ENCODE measurements at places on chromosomes 5 and 9.
A peak's percentile ranks its signal among the peaks of the same experiment; 100 is the strongest.

DNA sequence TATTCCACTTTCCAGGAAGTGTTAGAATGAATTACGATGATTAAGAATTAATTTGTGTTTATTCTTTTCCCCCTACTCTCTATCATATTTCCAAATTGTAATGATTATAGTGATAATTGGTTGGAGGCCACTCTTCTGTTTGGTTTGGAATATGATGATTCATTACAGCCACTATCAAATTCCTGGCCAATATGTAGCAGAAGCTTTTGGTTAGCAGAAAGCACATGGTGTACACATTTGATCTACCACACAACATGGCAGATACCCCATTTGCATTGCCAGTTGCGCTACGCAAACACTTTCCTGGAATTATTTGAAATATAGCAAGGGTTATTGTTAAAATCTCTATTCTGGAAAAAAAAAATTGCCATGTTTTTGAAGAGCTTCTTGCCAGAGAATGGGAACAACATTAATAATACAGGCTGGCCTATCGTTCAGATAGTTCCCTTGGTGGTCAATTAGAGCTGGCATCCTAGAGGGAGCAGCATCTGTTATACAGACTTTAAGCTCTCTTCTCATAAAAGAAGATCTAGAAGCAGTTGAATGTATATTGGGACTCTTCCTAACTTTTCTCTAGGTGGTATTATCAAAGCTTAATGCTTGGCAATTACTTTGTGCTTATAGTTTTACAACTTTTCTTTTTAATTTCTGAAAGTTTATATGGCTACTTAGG is 455.0 kb upstream of the ACTBL2 start:
- DNase-seq: no peak

GRCh38 chr5:36728697-36729543 is 122.5 kb downstream of the SLC1A3 start:
- peak; percentile 63 for DNase-seq

DNA sequence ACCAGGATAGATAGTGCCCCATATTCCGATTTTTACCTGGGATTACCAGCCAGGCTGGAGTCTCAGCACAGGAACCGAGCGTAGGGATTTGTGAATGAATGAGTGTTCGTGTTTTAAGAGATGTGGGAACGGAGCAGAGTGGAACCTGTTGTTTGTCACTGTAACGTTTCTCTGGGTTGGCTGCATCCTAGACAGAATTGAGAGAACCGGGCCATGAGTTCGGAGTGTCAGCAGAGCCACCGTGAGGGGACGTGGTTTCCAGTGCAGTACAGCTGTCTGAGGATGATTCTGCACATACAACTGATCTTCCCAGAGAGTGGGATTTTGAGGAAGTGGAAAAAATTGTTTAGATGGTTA is 1.2 kb downstream of the PDE8B start:
- DNase-seq: no peak

- DNase-seq: peak; percentile 5
These were observed 54.8 kb downstream of the FAM81B start for GRCh38 chr5:95445995-95446394.

DNA sequence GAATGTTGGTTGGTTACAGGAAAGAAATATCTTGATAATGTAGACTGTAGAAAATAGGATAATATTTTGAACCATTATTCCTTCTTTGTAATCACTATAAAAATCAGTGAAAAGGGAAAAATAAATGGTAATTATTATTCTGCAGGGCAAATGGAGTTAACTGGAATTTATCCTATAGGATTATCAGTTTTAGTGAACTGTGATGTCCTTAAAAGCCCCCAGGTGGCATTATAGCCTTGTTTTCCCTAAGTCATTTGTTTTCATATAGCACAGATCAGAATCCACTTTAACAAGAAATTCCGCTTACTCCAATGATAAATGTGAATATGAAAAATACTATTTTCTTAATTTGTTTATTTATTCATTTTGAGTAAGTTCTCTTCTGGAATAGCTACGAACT is 26.2 kb upstream of the WDR41 start:
- peak; percentile 13 for DNase-seq

- no peak for DNase-seq
These were observed 6.8 kb upstream of the LHX3 start for GRCh38 chr9:136211441-136212344.

GRCh38 chr5:138932171-138932810 is 57.2 kb upstream of the LRRTM2 start:
- no peak for DNase-seq

- DNase-seq: no peak
These were observed 67.2 kb upstream of the PCA3 start for GRCh38 chr9:76697081-76697480.

DNA sequence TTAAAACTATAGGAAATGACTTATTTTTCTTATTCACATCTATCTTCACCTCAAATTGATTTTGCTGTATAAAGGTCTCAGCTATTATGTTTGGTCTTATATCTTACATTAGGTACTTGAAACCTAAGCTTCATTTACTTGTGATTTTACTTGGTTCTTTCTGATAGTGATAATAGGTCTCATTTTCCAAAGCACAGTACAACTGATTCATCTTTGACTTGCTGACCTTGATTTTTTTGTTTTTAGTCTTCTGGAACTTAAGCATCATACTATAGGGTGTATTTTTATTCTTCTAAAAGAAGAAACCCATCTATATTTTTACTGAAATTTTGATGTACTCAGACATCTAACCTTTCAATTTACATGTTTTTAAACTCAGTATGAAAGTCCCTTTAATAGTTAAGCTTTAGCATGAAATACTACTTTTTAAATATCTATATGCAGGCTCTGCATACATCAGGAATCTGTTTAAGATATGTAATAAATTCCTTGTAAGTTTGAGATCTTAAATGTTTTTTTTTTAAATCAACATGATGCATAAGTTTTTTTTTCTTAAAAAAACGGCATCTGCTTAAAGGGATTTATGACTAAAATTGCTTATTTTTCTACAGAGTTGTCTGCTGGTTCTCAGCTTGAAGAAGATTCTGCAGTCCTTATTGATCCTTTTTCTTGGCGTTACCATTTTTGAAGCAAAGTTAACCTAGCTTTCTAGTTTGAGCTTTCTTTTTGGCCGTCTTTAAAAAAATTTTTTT is 13.3 kb downstream of the MATR3 start:
- DNase-seq: no peak

GRCh38 chr9:2798423-2798822 is 45.5 kb downstream of the PUM3 start:
- DNase-seq: no peak

DNA sequence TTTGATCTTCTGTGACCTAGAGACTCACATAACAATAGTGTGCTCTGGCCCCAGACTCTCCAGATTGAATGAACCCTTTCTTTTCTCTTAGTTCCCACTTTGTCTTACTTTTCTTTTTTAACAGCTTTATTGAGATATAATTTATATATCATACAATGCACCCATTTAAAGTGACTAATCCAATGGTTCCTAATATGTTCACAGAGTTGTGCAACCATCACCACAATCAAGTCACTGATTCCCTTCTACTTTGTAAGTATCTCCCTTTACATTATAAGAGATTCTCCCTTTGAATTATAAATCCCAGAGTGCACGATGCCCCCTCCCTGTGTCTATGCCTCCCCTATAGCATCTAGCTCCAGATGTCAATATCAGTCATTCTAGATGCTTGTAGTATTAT is 172.4 kb downstream of the HINT1 start:
- DNase-seq: no peak

- DNase-seq: no peak
These were observed 54.2 kb downstream of the GPR107 start for GRCh38 chr9:130107955-130108354.

DNA sequence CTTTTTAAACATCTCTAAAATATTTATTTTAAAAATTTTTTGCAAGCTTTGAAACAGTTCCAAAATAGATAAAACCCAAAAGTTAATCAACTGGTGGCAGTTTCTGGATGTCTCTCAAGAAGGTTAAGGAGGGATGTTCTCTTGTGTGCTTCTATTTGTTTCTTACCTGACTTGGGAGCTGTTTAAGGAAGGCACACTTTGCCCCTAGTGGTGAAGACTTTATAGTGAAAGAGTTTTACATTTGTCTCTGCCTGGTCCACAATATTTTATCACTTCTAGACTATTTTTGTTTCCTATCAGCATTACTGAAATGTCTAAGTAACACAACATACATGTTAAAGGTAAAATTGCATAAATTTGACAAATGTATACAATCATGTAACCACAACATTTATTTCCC is 552.8 kb downstream of the SEMA5A start:
- DNase-seq: no peak

DNA sequence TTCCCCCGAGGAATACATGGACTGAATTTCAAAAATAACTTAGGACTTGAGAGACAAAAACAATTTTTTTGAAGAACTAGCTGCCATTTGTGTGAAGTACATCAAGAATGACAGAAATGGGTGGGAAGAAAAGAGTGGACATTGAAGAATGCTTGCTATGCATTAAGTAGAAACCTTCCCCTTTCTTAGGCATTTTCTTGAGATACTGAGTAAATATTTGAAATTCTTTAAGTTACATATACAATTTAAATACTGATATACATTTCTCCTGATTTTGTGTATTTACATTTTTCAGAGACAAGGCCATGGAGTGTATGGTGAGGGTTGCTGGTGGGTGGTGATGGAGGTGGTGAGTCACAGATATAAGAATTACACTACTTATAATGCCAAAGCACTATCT is 319.3 kb upstream of the ADAMTSL1 start:
- no peak for DNase-seq

DNA sequence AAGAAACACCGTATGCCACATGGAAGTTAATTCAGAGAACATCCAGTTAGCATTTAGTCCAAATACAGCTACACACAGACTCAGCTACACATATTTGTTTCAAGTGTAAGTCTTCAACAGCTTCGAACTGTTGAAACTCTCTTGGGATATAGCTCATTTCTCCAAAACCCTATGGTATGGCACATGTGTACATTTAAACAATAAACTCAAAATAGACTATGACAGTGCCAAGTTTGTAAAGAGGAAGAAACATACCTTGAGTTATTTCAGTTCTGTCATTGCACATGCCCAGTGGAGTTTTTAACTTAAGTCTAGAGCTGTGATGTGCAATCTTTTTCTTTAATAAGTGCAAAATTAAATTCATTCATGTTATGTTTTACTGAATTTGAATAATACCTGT is 155.1 kb upstream of the RAI14 start:
- peak; percentile 83 for DNase-seq

- DNase-seq: no peak
These were observed 305.0 kb downstream of the RASEF start for GRCh38 chr9:82757924-82758323.

DNA sequence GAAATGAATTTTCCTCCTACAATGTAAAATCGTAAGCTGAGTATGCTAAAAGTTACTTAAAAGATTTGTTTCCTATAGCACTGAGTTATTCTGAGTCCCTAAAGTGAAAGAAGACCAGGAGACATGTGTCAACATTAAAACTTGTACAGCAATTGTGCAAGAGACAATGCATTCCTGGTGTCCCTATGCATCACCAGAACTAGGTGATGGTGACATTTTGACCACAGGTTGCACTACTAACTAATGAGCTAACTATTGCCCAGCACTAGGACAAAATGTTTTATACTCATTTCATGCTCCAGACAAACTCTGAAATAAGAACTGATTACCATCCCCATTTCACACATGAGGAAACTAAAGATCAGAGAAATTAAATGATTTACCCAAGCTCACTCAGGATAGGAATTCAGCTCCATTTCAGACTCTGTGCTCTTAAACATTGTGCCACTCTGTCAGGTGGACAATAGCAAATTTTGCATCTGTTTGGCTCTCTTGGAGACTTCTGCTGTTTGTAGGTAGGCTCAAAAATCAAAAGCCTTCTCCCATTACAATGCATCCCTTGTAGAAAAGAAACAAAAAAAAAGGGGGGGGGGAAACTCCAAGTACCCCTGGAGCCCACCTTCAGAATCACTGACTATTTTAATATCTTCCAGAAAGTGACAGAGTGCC is 269.2 kb downstream of the ACTL7B start:
- peak; percentile 37 for DNase-seq

GRCh38 chr9:121707477-121708424 is 56.3 kb downstream of the DAB2IP start:
- peak; percentile 39 for DNase-seq

- DNase-seq: no peak
These were observed 85.0 kb upstream of the IRX4 start for GRCh38 chr5:1967736-1968135.

DNA sequence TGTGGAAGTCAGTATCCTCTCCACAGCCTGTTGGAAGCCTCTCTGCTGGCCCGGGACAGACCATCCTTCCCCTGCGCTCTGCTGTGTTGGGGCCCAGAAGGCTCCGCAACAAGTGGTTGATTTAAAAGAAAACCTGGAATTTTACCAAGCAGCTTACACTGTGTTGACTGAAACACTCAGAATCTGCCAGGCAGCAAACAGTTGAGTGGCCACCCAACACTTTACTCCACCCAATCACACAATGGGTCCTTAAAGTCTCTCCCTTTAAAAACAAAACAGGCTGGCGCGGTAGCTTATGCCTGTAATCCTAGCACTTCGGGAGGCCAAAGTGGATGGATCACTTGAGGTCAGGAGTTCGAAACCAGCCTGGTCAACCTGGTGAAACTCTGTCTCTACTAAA is 28.0 kb upstream of the DMRT3 start:
- no peak for DNase-seq

DNA sequence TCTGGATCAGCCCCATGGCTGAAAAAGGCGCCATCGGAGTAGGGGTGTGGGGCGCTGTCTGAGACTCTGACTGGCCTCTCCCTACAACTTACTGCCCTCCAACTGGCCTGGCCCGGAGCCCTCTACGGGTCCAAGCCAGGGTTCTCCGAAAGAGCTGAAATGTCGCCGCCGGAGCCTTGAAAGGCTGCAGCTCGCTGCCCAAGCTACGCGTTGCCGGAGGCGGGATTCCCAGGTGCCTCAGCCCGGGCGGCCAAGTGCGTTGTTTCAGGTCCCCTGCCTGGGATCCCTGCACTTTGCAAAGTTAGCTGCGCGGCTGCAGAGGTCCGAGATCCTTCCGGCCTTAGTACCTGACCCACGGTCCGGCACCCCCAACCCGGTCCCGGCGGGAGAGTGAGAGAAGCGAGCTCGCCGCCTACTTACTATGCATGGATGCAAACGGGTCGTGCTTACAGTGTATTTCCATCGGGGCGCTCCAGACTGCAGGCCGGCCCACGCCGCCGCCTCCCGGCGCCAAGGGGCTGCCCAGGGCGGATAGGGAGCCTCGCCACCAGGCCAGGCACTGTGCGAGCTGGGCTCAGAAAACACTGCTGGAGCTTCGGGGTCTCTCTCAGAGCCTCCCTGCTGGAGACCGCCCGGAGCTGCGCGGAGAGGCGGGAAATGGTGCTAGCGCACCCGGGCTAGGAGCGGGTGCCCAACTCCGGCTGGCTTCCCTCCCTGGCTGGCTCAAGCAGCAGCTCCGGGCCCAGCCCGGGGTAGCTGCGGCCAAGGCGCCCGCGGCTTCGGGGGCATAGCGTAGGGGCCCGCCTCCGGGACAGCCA is 7.7 kb downstream of the PAX5 start:
- no peak for DNase-seq

DNA sequence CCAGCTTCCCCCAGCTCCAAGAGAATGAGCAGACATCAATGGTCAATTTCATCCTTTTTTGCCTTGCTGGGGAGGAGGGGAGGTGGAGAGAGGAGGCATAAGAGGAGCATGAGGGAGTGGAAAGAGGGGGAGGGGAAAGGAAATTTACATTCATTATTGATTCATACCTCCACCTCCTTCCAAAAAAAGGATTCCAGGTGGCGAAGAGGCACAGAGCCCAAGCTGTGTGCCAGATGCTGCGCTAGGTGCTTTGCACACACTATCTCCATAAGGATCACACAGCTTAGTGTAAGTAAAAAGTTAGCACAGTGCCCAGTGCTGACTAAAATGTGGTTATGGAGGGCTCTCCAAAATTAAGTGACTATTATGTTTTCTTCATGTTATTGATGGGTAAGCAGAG is 11.0 kb downstream of the ASTN2 start:
- no peak for DNase-seq

- DNase-seq: no peak
These were observed 36.7 kb downstream of the ANKRD31 start for GRCh38 chr5:75199946-75200345.
